ENCODE measurements at places on chromosomes 16 and 17. TPM values are rescaled to one million over a fixed set of nuclear protein-coding genes. Genes with fewer than 3 reads are reported as not detected.

DNA sequence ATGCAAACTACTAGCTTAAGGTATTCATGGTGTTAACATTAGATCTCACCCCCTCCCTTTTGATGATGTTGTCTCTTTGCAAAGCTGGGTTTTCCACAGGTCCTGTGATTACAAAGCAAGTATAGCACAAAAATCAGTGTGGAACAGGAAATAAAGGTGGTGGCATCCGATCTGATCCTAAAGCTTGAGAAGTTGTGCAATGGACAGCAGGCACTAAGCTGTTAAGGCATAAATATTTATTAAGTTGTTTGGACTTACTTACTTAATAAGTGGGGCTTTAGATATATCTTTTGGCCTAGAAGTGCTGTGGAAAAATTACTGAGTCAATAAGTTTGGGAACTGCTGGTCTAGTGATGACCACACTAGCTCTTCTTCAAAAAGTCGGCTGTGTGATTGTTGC lies 5.0 kb downstream of the GLP2R start:
- H3K27ac ChIP-seq: no peak overlapping the region
- no peak for DNase-seq
- H3K36me3 ChIP-seq: no peaks in the 10 kb centered on the region
- no peak overlapping the region for H3K4me3 ChIP-seq
- H3K27me3 ChIP-seq: no peaks in the 10 kb centered on the region

DNA sequence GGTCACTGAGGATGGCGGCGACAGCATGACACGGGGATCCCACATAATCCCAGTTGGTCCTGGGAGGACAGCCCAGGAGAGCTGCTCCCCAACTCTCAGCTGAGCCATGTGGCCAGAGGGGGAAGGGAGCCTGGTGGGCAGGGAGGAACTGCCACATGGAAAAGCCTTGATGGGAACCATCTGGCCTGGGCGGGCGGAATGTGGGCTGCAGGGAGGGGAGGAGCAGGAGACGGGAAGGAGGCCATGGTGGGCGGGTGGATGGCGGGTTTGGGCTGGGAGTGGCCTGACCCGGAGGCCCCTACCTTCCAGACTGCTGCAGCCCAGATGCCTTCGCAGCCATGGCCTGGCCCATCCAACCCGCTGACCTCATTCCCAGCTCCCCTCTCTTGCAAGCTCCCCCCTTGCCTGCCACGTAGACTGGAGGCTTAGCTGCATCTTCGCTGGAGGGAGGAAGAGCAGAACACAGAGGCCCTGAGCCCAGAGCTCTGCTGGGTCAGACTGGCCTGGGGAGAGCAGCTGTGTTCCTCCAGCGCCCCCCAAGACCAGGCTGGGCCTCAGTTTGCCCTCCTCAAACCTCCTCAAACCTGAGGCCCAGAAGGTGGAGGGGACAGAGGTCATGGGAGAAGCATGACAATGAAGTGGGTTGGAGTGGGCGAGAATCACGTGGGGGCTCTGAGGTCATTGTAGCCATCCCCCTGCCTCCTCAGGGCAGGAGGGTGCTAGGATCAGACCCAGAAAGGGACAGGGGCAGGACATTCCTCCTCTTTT lies 8.2 kb upstream of the COL1A1 start:
- peaks cover 10% of the 10 kb centered on the region for H3K4me1 ChIP-seq
- no peak overlapping the region for H3K27ac ChIP-seq
- H3K36me3 ChIP-seq: no peaks in the 10 kb centered on the region
- H3K4me3 ChIP-seq: no peak overlapping the region
- H3K27me3 ChIP-seq: no peaks in the 10 kb centered on the region

DNA sequence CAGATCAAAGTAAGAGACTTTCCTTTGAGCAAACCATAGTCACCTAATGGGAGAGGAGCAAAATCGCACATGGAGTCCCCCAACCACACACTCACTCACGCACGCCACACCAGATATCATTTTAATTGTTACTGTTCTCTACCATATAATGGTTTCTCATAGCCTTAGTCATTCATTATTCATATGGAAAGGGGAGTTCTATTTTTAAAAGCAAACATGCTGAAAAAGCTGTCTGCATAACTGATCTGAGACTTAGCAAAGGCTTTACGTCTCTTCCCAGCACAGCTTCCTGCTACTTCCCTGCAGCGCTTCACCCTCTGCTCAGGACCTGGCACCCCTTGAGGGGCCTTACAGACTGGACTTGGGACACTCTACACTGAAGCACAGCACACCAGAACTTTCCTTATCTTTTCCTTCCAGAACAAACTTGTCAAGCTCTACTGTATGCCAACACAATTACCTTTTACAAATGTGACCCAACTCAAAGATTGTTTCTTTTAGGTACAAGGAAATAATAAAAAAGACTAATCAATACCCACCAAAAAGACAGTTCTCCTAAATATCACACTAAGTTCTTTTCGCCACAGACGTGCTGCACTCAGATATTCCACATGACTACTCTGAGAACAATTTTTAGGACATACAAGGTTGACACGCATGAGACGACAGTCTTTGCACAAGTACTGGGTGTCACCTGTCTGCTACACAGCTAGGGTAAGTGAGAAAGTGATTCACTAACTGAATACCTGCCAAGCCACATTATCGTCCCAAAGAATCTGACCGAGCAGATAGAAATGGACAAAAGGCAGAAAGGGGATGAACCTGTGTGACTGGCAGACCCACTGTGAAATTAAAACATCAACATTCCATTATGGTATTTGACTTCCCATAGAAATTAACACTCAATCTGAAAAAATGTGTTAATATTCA lies 21.5 kb downstream of the SRP68 start:
- DNase-seq: no peak
- H3K36me3 ChIP-seq: peaks cover 85% of the 10 kb centered on the region
- H3K27ac ChIP-seq: no peak overlapping the region
- H3K4me1 ChIP-seq: peaks cover 2% of the 10 kb centered on the region
- H3K27me3 ChIP-seq: no peaks in the 10 kb centered on the region

The SGCA gene
- total RNA-seq: not detected

The CASKIN1 gene
- 0.47 TPM for total RNA-seq

The CCDC144A gene
- total RNA-seq: 12.3 TPM

The VWA3A gene
- 0.37 TPM for total RNA-seq

Measured in T-cell (primary cell).